ENCODE measurements at places on chromosomes 1 and 21. TPM values are rescaled to one million over a fixed set of nuclear protein-coding genes. Genes with fewer than 3 reads are reported as not detected.

DNA sequence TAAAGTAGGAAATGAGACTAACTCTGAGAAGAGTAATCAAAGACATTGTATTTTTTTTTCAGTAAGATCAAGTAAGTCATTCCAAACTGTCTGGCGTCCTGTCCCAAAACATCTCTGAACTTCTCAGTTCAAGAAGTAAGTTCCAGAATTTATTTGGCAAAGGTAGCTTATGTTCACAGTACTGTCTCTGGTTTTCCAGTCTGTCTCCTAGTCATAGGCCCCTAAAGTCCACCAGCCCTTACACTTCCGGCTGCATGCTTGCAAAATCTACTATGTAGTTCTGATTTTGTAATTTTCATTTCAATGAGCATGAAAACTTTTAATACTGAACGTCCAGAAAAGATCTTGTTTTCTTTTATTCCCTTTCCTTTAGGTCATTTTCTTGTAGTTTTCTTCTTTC is 61.4 kb upstream of the S1PR1 start:
- H3K4me1 ChIP-seq: no peaks in the 10 kb centered on the region
- no peaks in the 10 kb centered on the region for H3K36me3 ChIP-seq
- H3K27me3 ChIP-seq: no peaks in the 10 kb centered on the region
- H3K27ac ChIP-seq: no peak overlapping the region

The THEM5 gene
- not detected for total RNA-seq

GRCh38 chr21:15804247-15805005 is 74.6 kb downstream of the USP25 start:
- peaks cover 9% of the 10 kb centered on the region for H3K36me3 ChIP-seq
- no peak overlapping the region for H3K4me3 ChIP-seq
- DNase-seq: no peak
- no peaks in the 10 kb centered on the region for H3K27me3 ChIP-seq
- no peak overlapping the region for H3K27ac ChIP-seq

The MX2 gene
- 11.9 TPM for total RNA-seq

DNA sequence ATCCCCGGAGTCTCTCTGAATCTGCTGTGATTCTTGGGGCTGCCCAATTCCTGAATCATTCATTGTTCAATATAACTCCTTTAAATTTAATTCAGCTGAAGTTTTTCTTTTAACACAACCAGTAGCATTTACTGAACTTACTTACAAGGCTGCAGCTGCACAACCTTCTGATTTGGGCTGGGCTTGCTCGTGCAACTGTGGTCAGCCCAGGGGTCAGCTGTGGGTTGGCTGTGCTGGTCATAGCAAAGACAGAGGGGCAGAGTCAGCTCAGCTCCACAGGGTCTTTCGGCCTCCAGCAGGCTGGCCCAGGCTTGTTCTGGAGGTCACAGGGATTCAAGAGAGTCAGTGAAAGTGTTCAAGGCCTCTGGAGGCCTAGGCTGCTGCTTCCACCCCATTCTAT is 186.1 kb downstream of the MATN1 start:
- no peaks in the 10 kb centered on the region for H3K36me3 ChIP-seq
- no peak for DNase-seq
- H3K4me1 ChIP-seq: no peaks in the 10 kb centered on the region
- no peak overlapping the region for H3K4me3 ChIP-seq

DNA sequence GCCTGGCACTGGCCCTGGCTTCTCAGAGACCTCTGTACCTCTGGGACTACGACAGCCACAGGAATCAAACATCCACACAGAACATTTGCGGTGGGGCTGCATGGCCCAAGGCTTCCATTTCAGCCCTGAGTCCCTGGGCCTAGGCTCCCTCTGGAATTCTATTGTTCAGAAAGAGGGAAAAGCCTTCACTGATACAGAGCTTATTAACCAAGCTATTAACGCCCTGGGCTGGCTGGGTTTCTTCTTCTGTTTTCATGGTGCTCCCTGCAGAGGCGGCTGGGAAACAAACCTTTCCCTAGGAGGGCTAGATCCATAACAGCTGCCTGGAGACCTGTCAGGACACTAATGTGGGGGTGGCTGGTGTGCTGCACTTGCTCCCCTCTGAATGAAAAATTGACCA is 88.2 kb downstream of the KAZN start:
- H3K36me3 ChIP-seq: no peaks in the 10 kb centered on the region
- no peak overlapping the region for H3K4me3 ChIP-seq
- H3K27ac ChIP-seq: no peak overlapping the region

The SPATA17 gene
- 3.4 TPM for total RNA-seq

- no peak overlapping the region for H3K4me3 ChIP-seq
- peaks cover 11% of the 10 kb centered on the region for H3K27me3 ChIP-seq
- no peak for DNase-seq
- H3K36me3 ChIP-seq: peaks cover 87% of the 10 kb centered on the region
- no peaks in the 10 kb centered on the region for H3K4me1 ChIP-seq
- no peak overlapping the region for H3K27ac ChIP-seq
Observed at GRCh38 chr21:44403106-44404020, 49.9 kb downstream of the TRPM2 start.

- no peaks in the 10 kb centered on the region for H3K36me3 ChIP-seq
- no peaks in the 10 kb centered on the region for H3K27me3 ChIP-seq
- peak overlapping the region; percentile 96 for H3K27ac ChIP-seq
- H3K4me1 ChIP-seq: peaks cover 61% of the 10 kb centered on the region
- H3K4me3 ChIP-seq: peak overlapping the region; percentile 75
Observed at GRCh38 chr1:54052431-54052933, 522 bp downstream of the TMEM59 start.

DNA sequence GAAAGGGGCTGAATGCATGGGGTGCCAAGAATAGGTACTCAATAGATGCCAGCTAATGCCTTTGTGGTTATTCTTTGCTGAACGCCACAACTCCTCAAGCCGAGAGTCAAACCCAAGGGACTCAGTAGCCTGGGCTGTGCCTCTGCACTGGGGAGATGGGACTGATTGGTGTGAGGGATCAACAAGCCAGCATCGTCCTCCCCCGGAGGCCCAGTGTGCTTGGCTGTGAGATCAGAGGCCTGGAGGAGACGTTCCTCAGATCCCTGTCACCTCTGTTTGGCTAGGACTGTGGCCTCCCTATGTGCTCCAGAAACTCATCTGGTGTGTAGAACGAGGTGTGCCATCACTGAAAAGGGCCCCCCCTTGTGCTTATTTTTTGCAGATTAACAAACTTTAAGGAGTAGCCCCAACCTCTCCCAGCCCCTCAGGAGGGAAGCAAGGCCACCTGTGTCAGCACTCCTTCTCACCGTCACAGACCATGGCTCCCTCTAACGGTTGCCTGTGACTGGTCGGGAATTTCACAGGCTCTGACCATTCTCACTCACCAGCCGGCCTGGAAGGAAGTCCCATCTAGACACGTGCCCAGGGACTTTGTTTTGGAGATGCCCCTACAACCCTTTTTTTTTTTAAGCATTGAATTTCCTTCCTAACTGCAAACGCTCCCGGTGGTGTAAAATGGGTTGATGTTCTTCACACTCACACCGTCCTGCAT is 194.0 kb upstream of the VAMP3 start:
- H3K4me3 ChIP-seq: no peak overlapping the region
- H3K4me1 ChIP-seq: no peaks in the 10 kb centered on the region
- H3K27ac ChIP-seq: no peak overlapping the region
- DNase-seq: no peak

The ZNF697 gene
- 8.1 TPM for total RNA-seq

The NUDC gene
- 56.2 TPM for total RNA-seq

GRCh38 chr1:242133796-242134195 is 134.9 kb upstream of the MAP1LC3C start:
- no peak overlapping the region for H3K27ac ChIP-seq
- no peak overlapping the region for H3K4me3 ChIP-seq
- no peaks in the 10 kb centered on the region for H3K27me3 ChIP-seq
- no peaks in the 10 kb centered on the region for H3K36me3 ChIP-seq

DNA sequence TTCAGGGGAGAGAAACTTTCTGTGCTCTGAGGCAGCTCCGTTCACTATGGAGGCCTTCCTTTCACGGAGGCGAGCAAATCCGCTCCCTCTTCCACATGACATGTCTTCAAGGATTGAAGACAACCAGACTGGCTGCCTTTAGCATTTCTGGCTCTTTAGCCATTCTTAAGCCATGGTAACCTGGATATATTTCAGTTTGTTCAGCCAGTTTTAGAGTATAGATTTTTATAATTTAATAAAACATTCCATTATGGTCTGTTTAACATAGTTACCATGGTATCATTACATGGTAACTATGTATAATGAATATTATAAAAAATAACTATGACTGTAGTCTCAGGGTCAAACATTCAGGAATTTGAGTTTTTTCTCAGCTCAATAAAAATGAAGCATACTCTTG is 54.2 kb upstream of the NFIA start:
- H3K27me3 ChIP-seq: no peaks in the 10 kb centered on the region
- H3K4me3 ChIP-seq: no peak overlapping the region
- no peaks in the 10 kb centered on the region for H3K4me1 ChIP-seq

- H3K4me3 ChIP-seq: no peak overlapping the region
- no peaks in the 10 kb centered on the region for H3K4me1 ChIP-seq
- no peak overlapping the region for H3K27ac ChIP-seq
- no peak for DNase-seq
- H3K27me3 ChIP-seq: no peaks in the 10 kb centered on the region
- H3K36me3 ChIP-seq: no peaks in the 10 kb centered on the region
Observed at GRCh38 chr1:7560601-7561181, 210.4 kb upstream of the VAMP3 start.

- peaks cover 17% of the 10 kb centered on the region for H3K4me1 ChIP-seq
- DNase-seq: no peak
- no peak overlapping the region for H3K4me3 ChIP-seq
- peak overlapping the region; percentile 48 for H3K27ac ChIP-seq
Observed at GRCh38 chr1:230124186-230125128, 57.4 kb downstream of the GALNT2 start.

GRCh38 chr1:25435397-25436108 is 4.9 kb downstream of the MACO1 start:
- peak overlapping the region; percentile 6 for H3K27ac ChIP-seq
- no peak overlapping the region for H3K4me3 ChIP-seq
- H3K36me3 ChIP-seq: no peaks in the 10 kb centered on the region

The CFHR3 gene
- total RNA-seq: 0.34 TPM

The EDN2 gene
- total RNA-seq: not detected

GRCh38 chr1:236209713-236210112 is 67.4 kb downstream of the GPR137B start:
- H3K27me3 ChIP-seq: no peaks in the 10 kb centered on the region
- H3K36me3 ChIP-seq: peaks cover 15% of the 10 kb centered on the region
- H3K27ac ChIP-seq: no peak overlapping the region
- no peak for DNase-seq
- H3K4me1 ChIP-seq: no peaks in the 10 kb centered on the region
- H3K4me3 ChIP-seq: no peak overlapping the region

Data from left lung (tissue), 14 donors.